ENCODE measurements at places on chromosomes 6 and 20. TPM values are rescaled to one million over a fixed set of nuclear protein-coding genes. Genes with fewer than 3 reads are reported as not detected.

DNA sequence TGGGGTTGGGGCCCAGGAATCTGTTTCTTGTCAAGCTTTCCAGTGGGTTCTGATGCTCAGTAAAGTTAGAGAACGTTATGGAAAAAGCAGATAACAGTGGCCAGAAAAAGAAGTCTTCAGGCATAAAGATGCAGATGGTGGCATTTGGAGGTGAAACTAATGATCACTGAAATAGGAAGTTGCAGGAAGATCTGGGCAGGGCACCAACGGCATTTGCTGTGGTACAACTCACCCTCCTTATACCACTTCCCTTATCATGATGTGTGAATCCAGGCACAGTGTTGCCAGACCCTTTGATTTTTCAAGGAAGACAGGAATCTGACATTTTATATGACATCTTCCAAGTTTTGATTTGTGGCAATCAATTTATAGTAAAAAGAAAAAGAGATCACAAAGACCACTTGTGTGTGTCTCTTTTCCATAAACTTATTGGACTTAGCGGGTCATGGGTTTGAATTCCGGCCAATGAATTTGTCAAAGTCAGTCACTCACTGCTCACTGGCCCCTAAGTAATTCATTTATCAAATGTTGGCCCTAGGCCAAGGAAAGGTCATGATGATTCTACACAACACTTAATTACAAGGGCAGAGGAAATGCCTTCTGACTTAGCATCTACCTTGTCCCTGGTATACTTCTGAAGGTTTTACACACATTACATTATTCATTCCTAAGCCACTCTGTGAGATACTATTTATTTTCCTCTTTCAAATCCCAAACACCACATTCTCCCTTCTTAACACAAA is 37.6 kb downstream of the LAMP5 start:
- H3K4me3 ChIP-seq = no peak overlapping the region
- no peak overlapping the region for H3K27ac ChIP-seq
- DNase-seq = no peak
- H3K36me3 ChIP-seq = no peaks in the 10 kb centered on the region
- no peaks in the 10 kb centered on the region for H3K27me3 ChIP-seq
- H3K4me1 ChIP-seq = no peaks in the 10 kb centered on the region

- H3K4me3 ChIP-seq = peak overlapping the region; percentile 62
- H3K27ac ChIP-seq = peak overlapping the region; percentile 78
- H3K27me3 ChIP-seq = peaks cover 5% of the 10 kb centered on the region
- H3K4me1 ChIP-seq = peaks cover 10% of the 10 kb centered on the region
- no peaks in the 10 kb centered on the region for H3K36me3 ChIP-seq
- DNase-seq = no peak
Observed at GRCh38 chr6:37704923-37705238, 7.2 kb upstream of the MDGA1 start.

DNA sequence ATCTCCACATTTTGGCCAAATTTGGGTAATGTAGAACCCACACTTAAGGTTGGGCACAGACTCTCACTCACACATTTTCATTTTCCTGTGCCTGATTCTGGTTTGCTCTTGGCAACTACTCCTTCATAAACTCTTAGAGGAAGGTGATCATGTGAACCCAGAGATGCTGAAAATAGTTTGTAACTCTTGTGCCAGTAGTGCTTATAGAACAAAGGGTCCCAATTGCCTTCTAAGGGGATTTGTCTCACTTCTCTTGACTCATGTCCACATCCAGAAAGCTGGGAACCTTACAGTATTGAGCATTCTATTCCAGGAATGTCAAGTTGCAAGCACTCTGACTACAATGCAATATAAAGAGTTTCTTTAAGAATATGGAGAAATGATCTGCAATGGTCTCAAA is 62.0 kb upstream of the TASP1 start:
- no peak for DNase-seq
- no peaks in the 10 kb centered on the region for H3K36me3 ChIP-seq
- no peaks in the 10 kb centered on the region for H3K4me1 ChIP-seq
- H3K27ac ChIP-seq = no peak overlapping the region
- no peak overlapping the region for H3K4me3 ChIP-seq
- peaks cover 3% of the 10 kb centered on the region for H3K27me3 ChIP-seq

GRCh38 chr6:25900843-25901242 is 26.8 kb upstream of the SLC17A3 start:
- H3K27ac ChIP-seq = no peak overlapping the region
- H3K4me1 ChIP-seq = peaks cover 2% of the 10 kb centered on the region
- H3K4me3 ChIP-seq = no peak overlapping the region

DNA sequence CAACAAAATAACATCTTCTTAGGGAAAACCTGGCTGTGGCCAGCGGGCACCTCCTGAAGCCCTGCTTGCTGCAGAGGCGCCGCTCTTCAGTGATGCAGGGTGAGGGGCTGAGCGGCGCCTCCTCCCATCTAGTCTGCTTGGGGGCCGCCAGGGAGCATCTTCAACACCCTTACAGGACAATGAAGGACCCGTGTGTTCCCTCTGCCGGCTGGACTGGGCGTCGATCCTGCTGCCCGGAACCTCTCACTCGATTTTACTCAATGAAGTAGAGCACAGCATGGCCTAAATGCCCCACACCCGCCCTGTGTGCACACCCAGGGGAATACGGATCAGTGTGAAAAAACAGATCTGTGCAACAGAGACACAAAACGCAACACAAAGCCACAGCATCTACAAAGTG is 28.5 kb upstream of the MPC1 start:
- H3K4me1 ChIP-seq = peaks cover 58% of the 10 kb centered on the region
- H3K4me3 ChIP-seq = no peak overlapping the region
- peak; percentile 17 for DNase-seq
- H3K27me3 ChIP-seq = no peaks in the 10 kb centered on the region

The CRISP3 gene
- total RNA-seq = not detected

The CNR1 gene
- not detected for total RNA-seq

- DNase-seq = no peak
- no peaks in the 10 kb centered on the region for H3K4me1 ChIP-seq
- H3K36me3 ChIP-seq = no peaks in the 10 kb centered on the region
- no peak overlapping the region for H3K4me3 ChIP-seq
Observed at GRCh38 chr6:63514488-63515173, 57.6 kb upstream of the LOC128125822 start.

The FRK gene
- 0.04 TPM for total RNA-seq

DNA sequence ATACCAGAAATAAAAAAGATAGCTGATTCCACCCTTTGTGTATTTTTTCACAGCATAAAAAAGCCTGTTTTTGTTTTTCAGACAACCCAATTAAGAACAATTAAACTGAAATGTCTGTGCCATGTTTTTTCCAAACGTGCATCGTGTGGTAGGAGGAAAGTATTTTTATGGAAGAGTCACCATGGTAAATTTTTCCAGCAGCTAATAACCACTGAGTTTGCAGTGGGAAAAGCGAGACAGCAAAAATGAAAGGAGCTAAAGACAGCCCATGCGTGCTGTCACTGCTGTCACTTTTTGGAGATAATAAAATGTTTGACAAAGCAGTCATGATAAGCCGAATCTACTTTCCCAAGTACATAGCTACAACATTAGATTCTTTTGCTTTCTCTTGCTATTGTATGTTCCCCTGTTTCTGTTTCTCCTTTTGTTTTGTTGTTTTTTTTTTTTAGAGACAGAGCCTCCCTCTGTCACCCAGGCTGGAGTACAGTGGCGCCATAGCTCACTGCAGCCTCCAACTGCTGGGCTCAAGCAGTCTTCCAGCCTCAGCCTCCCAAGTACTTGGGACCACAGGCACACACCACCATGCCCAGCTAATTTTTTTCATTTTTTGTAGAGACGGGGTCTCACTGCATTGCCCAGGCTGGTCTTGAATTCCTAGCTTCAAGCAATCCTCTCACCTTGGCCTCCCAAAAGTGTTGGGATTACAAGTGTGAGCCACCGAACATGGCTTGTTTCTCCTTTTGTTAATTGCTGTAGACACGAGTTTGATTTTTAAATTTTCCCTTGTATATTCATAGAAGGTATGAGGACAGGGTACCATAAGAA is 261.3 kb downstream of the TMEM242 start:
- peaks cover 8% of the 10 kb centered on the region for H3K36me3 ChIP-seq
- DNase-seq = no peak
- H3K4me1 ChIP-seq = peaks cover 54% of the 10 kb centered on the region
- H3K27me3 ChIP-seq = no peaks in the 10 kb centered on the region

The CYP21A2 gene
- total RNA-seq = 0.16 TPM

DNA sequence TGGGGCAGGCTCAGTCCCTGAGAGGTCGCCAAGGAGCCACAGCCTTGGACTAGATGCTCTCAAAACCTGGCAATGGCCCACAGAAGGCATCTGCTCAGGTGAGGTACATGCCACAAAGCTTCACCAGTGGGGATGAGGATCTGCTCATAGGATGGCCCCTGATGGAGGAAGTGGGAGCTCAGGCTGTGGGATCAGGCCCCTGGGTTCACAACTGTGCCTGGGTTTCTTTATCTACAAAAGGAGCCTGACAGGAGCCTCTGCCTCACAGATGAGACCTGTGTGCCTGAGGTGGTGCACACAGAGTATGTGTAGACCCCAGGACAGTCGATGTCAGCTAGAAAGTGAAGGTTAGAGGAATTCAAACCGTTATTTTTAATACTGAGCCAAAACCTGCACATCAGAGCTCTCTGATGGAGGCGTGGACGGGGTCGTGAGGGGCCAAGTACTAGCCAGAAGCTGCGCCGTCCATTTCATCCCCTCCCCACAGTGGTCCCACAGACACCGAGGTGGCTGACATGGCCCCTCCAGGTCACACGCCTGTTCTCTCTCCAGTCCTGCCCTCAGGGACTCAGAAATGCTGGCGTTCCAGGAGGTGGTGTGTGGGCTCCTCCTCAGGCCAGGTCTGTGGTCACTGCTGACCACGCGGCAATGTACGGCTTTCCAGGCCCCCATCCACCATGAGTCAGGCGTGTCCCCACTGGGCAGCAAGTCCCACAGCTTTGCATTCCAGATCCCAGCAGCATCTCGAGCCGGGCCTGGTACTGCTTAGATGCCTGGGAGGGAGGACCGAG is 33.3 kb downstream of the NTSR1 start:
- H3K27ac ChIP-seq = no peak overlapping the region
- no peak overlapping the region for H3K4me3 ChIP-seq
- no peaks in the 10 kb centered on the region for H3K36me3 ChIP-seq

DNA sequence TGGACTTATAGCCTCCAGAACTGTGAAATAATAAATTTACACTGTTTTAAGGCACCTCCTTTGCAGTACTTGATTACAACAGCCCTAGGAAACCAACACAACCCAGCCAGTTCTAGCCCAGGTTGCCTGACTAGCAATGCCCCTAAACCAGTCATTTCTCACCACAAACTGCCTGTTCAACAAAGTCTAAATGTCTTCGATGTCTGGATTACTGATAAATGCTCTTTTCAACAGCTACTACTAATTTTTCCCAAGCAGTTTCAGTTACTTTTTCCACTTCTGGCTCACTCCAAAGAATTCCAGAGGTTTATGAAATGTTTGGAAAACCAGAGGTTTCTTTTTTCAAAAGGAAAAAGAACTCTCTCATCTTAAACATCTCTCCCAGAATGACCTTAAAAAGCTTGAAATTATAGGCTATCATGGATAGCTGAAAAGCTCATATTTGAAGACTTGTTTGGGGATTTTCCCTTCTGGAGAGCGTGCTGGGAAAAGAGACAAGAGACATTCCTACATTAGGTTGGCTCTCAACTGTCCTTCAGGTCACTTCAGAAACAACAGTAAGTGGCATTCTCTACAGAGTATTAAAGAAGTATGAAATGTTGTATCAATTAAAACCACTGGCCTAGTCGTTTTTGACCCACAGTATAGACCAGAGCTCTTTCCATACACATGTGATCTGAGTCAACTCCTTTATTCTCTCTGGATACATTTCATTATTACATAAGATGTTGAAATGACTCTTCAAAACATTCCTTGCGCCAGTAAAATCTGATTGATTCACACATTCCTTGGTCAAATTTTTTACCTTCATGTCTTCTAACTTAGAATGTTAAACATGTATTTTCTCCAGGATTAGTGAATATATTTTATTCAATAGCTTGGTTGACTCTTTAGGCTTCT is 265.9 kb downstream of the COL12A1 start:
- H3K4me3 ChIP-seq = no peak overlapping the region
- no peaks in the 10 kb centered on the region for H3K36me3 ChIP-seq
- no peaks in the 10 kb centered on the region for H3K4me1 ChIP-seq
- DNase-seq = no peak
- no peaks in the 10 kb centered on the region for H3K27me3 ChIP-seq

DNA sequence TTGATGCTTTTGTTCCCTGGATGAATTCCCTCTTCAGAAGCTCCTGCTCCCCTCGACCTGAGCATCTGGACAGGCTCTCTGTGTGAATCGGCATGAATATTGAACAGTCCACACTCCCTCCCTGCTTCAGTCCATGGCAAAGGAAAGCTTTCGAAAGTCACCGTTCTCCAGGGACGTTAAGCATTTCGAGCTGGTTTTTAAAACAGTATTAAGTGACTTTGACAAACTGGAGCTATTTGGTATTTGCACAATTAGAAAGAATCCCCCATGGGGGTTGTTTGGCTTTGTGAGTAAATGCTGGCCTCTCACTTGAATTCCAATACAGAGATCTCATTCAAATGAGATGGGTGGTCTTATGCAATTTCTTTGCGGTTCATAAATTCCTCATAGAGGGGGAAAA is 85.3 kb upstream of the TIAM2 start:
- DNase-seq = no peak
- no peaks in the 10 kb centered on the region for H3K27me3 ChIP-seq
- no peak overlapping the region for H3K27ac ChIP-seq
- H3K36me3 ChIP-seq = no peaks in the 10 kb centered on the region
- peaks cover 8% of the 10 kb centered on the region for H3K4me1 ChIP-seq

DNA sequence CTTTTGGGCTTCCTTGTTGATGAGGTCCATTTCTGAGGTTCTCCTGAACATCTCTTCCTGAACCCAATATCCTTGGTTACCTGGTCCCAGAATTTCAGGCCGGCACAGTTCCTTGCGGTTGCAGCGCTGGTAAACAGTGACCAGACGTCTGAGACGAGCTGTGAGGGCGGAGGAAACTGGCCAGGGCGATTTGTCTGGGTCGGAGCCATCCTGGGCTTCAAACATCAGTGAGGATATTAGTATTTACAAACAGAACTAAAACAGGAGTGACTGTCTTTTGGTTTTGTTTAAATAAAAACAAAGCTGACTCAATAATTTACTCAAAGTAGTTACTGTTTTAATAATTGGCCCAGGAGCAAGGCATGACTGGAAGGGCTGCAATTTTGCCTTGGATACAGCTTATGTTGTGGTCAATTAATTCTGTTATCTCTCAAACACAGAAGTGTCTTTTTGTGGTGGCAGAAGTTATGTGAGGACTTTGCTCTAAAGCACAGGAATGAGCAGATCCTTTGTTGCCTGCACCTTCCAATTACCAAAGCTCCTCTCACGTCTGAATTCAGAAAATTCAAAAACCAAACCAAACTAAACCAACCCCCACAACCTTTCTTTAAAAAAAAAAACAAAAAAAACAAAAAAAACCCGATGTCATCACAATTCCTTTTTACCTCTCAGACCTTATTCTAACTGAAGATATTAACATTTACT is 58.7 kb upstream of the EMILIN3 start:
- no peak overlapping the region for H3K27ac ChIP-seq
- DNase-seq = no peak
- H3K36me3 ChIP-seq = peaks cover 49% of the 10 kb centered on the region

The VSTM2L gene
- total RNA-seq = not detected

DNA sequence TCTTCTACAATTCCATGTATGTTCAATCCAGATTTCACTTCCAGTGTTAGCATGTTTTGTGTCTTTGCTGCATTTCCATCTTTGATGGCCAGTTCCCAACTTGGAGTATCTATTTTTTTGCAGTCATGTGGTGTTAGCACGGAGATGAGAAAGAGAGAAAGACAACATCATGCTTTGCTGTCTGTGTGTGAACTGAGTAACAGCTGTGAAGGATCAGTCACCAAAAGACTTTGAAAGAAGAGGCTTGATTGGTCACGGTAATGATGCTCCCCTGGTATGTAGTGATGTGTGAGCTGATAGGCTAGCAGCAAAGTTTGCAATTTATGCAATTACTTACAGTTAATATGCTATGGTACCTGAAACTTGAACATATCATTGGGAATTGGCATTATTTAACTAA is 731.3 kb upstream of the NRSN1 start:
- H3K27ac ChIP-seq = no peak overlapping the region
- DNase-seq = no peak
- H3K4me3 ChIP-seq = no peak overlapping the region
- H3K36me3 ChIP-seq = no peaks in the 10 kb centered on the region
